ENCODE measurements at places on chromosomes 6 and 20. TPM values are rescaled to one million over a fixed set of nuclear protein-coding genes. Genes with fewer than 3 reads are reported as not detected.

Gene TAGAP
- not detected for total RNA-seq

Gene BIRC7
- not detected for total RNA-seq

Gene ATXN1
- 15.9 TPM for total RNA-seq

Gene PDYN
- total RNA-seq = not detected

Gene COL9A1
- total RNA-seq = not detected

Gene E2F3
- total RNA-seq = 4.7 TPM

Gene THBD
- total RNA-seq = 139 TPM

Gene GDAP1L1
- not detected for total RNA-seq

Gene DDX43
- 0.14 TPM for total RNA-seq

Gene CPXM1
- 0.26 TPM for total RNA-seq

Gene R3HDML
- total RNA-seq = not detected

Gene ULBP3
- 10.5 TPM for total RNA-seq

Gene MYL9
- 2.0 TPM for total RNA-seq

Gene HLA-E
- 663 TPM for total RNA-seq

Gene LAMA2
- 1.8 TPM for total RNA-seq

Gene TRIM27
- total RNA-seq = 54.3 TPM

Gene DEFB124
- total RNA-seq = not detected

Gene TNFAIP3
- 4.8 TPM for total RNA-seq

Gene NFATC2
- 1.7 TPM for total RNA-seq

Gene ATP6V1G2
- 0.59 TPM for total RNA-seq

Gene LY6G6D
- total RNA-seq = not detected

Gene TMC2
- not detected for total RNA-seq

Gene DUSP15
- total RNA-seq = not detected

Gene RAB23
- total RNA-seq = 16.8 TPM

Gene MRAP2
- 13.3 TPM for total RNA-seq

Gene PCK1
- total RNA-seq = not detected

Gene FILIP1
- total RNA-seq = 10.5 TPM

Gene SH3BGRL2
- 26.3 TPM for total RNA-seq

Gene MYCT1
- total RNA-seq = 148 TPM

Gene GABBR1
- total RNA-seq = 8.8 TPM

Gene TRIM40
- not detected for total RNA-seq

Gene NKX2-2
- not detected for total RNA-seq

Gene EPPIN
- total RNA-seq = not detected

Gene MYLK2
- total RNA-seq = 0.40 TPM

Gene OR12D2
- total RNA-seq = not detected

Gene HRH3
- total RNA-seq = not detected

Gene HDGFL1
- total RNA-seq = not detected

Gene FAM209B
- not detected for total RNA-seq

Gene ETV7
- 0.40 TPM for total RNA-seq

Gene PDE10A
- total RNA-seq = 9.8 TPM

Gene GTSF1L
- total RNA-seq = not detected

Gene NRN1
- 1.7 TPM for total RNA-seq

Gene TRPC4AP
- 85.0 TPM for total RNA-seq

Gene GRM1
- under 0.01 TPM for total RNA-seq

Gene HSPA12B
- 7.9 TPM for total RNA-seq

Gene MYB
- 0.13 TPM for total RNA-seq

Gene RUNX2
- total RNA-seq = not detected

Gene DOK5
- total RNA-seq = 20.3 TPM

Gene PBOV1
- total RNA-seq = not detected
